ENCODE measurements at places on chromosomes 7 and 10.

DNA sequence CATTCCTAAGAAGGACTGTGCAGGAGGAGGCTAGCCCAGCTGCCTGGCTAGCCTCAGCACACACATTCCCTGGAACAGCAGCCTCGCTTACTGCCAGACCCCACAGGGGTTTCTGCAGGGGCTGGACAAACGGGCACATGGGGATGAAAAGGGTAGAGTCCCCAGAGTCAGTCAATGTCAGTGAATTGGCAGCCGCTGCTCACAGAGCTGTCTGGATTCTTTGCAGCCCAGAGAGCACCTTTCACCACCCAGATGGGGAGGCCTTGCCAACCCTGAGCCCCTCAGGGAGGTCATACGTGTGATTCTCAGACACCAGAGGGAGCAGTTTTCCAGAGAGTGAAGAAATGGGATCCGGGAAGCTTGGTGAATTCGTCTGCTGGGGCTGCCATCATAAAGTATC, 143.3 kb downstream of the KCNMA1 start:
- DNase-seq, result peak; percentile 55

- peak; percentile 32 for DNase-seq
Measured at GRCh38 chr10:78212060-78212785, 178.6 kb downstream of the RPS24 start.

- DNase-seq, result no peak
Measured at GRCh38 chr7:17560516-17560915, 262.1 kb downstream of the AHR start.

GRCh38 chr7:18295781-18296423, 199.6 kb upstream of the HDAC9 start:
- DNase-seq, result no peak

- no peak for DNase-seq
Measured at GRCh38 chr10:78451592-78451991, 417.9 kb downstream of the RPS24 start.
